ENCODE measurements at places on chromosomes 7 and 10.
A peak's percentile ranks its signal among the peaks of the same experiment; 100 is the strongest.

DNA sequence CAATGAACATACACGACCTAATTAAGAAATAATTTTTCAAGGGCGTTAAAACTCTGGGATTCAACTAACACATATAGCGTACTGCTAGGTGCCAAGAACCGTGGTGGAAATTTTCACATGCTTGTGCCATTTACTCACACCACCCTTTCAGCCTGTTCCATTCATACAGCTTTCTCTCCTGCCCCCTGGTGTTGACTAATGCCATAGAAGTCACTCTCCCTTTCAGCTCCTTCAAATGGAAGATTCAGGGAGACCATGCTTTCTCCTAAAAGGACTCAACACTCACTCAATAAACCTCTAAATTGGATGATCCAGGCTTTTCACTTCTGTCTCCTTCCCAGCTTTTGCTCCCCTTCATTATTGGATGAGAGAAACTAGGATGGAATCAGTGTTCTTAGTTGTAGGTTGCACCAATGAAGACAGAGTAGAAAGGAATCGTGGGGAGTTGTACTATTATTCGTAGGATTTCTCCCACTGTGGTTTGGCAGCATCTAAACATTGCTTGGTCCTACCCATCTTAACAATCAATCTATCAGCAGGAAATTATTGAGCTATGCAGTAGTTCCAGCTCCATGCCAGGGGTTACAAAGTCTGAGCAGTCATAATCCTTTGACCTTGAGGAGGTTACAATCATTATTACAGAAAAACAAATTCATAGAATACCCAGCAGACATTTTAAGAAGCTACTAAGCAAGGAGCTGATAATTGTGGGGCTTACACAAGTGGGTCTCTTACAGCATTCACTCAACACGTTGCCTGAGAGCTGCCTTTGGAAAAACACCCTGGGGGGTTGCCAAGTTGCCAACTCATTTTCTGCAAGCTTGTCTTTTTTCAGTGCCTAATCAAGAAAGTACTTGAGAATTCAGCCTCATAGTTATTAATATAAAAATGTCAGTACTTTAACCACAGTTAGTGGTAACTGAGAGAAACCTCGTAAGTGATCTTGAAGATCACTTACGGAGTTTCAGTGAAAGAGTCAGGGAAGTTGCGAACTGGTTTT lies 2.8 kb upstream of the PPP1R3C start:
- DNase-seq = peak; percentile 52

DNA sequence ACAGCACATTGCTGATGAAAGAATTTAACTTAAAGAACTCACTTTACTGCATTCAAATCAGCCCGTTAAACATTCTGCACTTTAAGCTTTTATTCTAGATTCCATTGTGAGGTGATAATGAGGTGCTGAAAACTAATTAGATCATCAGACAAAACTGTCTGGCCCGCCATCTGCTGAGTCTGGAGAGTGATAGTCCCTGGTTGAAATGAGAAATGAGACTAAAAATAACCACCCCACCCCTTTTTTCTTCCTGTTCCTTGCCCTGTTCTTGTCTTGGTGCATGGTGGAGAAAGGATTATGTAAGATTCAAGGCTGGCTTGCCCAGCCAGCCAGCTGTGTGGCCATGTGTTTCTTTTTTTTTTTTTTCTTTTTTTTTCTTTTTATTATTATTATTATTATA lies 277.0 kb upstream of the COBL start:
- DNase-seq = no peak

DNA sequence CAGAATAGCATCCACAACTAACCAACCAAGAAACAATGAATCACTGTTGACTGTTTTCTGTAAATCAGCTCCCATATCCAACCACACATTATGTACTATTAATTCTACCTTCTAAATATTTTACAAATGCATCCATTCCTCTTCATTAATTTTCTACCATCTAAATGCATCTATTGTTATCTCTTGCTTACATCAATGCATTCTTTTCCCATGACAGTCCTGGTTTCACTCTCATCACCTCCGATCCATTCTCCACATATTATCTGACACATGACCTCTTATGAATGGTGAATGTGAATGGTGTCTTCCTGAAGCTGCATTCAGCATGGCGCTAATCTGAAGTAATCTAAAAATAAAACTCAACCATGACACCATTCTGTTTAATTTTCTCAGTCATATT lies 153.8 kb upstream of the CALCR start:
- DNase-seq = no peak

DNA sequence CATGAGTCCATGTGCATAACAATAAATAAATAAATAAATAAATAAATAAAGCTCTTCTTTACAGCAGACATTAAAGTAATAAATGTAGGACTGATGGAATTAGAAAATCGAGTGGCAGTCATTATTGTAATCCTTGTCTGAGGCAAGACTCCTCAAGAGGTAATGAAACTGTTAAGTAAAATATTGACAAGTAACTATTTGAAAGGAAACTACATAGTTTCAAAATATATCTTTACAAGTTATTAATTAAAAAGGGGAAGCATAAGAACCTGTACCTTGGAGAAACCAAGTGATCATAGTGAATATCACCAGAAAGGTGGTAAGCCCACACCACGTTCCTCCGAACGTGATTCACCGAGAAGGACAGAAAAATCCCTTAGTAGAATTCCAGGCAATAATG lies 285.6 kb upstream of the SORCS1 start:
- no peak for DNase-seq

DNA sequence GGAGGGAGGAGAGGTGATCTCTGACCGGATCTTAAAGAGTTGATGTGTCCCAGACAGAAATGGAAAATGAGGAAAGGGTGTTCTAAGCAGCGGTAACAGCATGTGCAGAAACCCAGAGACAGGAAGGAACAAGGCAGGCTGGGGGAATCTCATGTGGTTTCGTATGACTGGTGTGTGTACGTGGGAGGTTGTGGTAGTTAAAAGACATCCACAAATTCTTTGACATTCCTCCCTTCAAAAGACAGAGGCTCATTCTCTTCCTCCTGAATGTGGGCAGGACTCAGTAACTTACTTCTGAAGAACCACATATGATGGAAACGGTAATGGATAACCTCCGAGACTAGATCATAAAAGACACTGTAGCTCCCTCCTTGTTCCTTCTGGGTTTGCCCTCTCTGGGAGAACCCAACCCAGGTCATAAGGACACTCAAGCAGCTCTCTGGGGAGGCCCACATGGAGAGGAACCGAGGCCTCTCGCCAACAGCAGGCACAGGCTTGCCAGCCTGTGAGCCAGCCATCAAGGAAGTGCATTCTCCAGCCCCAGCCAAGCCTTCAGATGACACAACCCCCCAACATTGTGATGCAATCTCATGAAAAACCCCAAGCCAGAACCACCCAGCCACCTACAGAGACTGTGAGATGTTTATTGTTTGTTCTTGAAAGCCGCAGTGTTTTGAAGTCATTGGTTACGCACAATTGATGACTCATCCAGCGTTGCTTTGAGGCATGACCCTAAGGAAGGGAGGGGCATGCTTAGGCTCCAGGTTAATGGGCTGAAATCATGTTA lies 116.0 kb downstream of the SLIT1 start:
- no peak for DNase-seq
